NCI-H1930 (cell line): ENCODE measurements at places on chromosomes 12 and 14.

DNA sequence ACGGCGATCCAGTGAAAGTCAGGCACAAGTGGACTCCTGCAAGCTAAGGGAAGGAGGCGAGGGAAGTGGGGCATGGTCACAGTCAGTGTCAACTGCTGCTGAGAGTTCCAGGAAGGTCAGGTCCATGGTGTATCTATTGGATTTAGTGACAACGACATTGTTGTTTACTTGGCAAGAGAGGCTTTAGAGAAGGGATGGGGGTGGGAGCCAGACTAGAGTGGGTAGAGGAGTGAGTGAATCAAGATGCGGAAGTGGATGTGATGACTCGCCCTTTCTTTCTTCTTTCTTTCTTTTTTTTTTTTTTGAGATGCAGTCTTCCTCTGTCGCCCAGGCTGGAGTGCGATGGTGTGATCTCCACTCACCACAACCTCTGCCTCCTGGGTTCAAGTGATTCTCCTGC is 12.5 kb downstream of the P2RX7 start:
- DNase-seq: no peak

GRCh38 chr12:10361622-10362021 is 28.2 kb downstream of the KLRK1 start:
- no peak for DNase-seq

- DNase-seq: no peak
These were observed 74.6 kb downstream of the CHGA start for GRCh38 chr14:92997343-92998061.

- no peak for DNase-seq
These were observed 1493.0 kb downstream of the AACS start for GRCh38 chr12:126558219-126558618.

GRCh38 chr14:61640158-61641136 is 54.9 kb upstream of the HIF1A start:
- DNase-seq: no peak

DNA sequence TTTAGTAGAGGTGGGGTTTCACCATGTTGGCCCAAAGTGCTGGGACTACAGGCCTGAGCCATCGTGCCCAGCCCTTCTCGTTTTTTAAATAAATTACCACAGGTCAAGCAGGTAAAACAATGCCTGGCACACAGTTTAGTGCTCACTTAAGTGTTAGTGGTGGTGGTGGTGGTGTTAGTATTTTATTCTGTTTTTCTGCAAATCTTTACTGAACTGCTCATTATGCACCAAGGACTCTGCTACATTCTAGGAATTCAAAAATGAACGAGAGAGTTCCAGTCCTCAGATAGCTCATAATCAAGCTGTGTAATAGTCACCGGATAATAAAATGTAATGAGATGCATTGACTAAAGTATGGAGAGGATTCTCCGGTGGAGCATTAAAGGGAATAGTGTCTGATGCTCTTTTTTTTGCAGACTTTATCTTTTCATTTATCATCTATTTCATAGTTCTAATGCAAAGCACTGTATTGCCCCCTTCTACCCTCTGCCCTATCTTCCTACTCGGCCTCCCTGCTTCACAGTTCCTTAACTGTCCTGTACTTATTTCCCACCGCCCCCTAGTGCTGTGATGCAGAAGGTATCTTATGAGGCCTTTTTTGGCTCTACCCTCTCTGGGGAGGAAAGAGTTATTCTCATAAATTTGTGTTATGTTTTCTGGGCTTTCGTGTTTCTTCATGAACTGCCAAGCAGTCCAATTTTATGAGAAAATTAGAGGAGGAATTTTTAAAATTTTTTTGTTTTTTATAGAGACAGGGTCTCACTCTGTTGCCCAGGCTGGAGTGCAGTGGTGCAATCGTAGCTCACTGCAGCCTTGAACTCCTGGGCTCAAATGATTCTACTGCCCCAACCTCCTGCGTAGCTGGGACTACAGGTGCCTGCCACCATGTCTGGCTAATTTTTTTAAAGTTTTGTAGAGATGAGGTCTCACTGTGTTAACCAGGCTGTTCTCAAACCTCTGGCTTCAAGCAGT is 1.0 kb downstream of the ITFG2 start:
- peak; percentile 57 for DNase-seq

- no peak for DNase-seq
These were observed 235.0 kb downstream of the ATP23 start for GRCh38 chr12:58176296-58176869.

GRCh38 chr12:70117670-70118069 is 125.6 kb upstream of the CNOT2 start:
- no peak for DNase-seq

GRCh38 chr12:24066865-24067264 is 117.4 kb upstream of the SOX5 start:
- no peak for DNase-seq

DNA sequence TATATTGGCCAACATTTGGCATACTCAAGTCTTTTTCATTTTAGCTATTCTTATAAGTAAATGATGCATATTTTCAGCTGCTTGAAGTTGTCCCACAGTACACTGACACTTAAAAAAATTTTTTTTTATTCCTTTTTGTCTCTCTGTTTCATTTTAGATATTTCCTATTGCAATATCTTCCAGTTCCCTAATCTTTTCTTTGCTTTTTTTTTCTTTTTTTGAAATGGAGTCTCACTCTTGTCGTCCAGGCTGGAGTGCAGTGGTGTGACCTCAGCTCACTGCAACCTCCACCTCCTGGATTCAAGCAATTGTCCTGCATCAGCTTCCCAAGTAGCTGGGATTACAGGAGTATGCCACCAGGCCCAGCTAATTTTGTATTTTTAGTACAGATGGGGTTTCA is 217.4 kb upstream of the KRR1 start:
- DNase-seq: no peak

- DNase-seq: peak; percentile 15
These were observed 184.8 kb downstream of the PIK3C2G start for GRCh38 chr12:18446061-18446644.

DNA sequence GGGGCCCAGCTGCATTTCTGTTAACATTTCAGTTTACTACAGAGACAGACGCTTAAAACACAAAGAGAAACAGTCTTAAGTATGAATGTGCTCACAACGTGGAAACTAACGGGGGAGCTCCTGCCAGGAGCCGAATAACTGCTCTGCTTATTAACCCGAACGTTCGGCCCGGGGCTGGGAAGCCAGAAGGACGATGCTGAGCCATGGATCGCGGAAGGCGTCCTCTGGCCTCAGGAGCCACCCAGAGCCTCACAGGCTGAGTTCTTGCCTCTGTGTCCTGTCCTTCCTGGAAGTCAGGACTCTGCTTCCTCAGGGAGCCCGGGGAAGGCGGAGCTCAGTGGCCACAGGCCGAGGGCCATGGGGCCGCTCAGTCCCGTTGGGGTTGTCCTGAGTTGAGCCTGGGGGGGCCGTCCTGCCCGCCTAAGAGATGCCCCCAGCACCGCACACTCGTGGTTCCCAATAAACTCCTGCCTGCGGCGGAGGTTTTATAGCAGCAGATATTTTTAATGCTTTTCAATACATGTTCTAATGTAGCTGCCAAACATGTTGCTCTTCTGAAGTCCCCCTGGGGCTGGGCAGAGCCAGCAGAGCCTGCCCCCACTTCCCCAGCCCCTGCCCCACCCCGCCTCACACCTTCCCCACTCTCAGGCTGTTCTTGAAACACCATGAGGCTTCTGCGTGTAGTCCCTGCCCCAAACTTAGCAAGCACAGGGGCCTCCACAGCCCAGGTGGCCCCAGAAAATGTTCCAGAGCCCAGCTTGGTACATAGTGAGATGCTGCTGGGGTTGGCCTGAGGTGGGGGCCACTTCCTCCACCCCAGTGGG is 3.4 kb upstream of the TEX22 start:
- no peak for DNase-seq

- no peak for DNase-seq
These were observed 531.6 kb downstream of the VRK1 start for GRCh38 chr14:97328743-97329142.

DNA sequence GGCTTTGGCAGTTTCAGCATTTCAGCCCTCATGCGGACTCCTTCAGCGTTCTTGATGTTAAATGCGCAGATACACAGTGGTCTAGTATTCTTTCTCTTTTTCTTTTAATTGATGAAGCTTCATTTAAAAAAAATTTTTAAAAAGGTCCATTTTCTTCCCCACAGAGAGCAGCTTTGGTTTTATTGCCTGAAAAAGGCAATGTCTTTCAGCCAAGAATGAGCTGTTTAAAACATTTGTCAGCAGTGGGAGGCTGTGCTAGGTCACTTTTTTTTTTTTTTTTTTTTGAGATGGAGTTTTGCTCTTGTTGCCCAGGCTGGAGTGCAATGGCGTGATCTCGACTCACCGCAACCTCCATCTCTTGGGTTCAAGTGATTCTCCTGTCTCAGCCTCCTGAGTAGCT is 13.5 kb downstream of the KMT5A start:
- no peak for DNase-seq
